ENCODE measurements at places on chromosomes 4 and X.

DNA sequence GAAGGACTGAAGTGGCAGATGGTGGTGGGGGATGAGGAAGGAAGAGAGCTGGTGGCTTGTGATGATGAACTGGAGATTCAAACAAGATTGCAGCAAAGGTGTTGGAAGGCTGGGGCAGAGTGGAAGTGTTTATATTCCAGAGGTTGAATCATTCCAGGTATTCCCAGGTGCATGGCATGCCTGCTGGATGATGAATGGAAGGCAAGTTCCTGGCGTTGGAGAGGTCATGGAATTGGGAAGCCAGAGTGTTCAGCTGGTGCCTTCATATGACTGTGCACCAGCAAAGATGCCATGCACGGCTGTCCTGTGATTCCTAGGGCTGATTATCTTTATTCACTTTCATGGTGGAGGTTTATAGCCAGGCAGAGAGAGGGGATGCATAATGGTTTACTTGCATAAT, 135.8 kb upstream of the PUDP start:
- no peak for DNase-seq

- no peak for DNase-seq
Observed at GRCh38 chrX:16828124-16828908, 41.8 kb downstream of the RBBP7 start.

DNA sequence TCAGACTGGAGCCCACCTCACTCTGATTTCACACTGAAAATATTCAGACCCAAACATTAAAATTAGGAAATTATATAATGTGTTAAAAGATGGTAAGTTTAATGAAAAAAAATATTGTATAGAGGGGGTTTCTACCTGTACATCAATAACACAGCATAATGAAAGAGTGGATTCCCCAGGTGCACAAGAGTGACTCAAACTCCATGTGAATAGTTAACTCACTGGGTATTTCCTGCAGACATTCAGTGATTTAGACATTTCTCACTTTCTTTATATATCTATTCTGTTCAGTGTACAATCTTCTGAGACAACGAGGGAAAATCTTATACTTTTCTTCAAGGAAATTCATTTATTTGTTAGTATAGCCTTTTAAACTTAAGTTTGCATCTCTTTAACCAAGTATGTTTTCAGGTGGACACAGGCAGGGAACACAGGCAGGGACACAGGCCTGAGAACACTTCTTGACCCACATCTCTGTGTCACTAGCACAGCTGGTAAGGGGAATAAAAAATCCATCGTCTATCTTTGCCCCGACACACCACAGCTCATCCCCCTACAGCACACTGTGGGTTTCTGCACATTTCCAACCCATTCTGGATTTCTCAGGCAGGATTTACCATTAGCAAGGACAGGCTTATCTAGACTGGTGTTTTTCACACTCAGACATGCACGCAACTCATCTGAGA, 525.5 kb upstream of the BOD1L1 start:
- no peak for DNase-seq

DNA sequence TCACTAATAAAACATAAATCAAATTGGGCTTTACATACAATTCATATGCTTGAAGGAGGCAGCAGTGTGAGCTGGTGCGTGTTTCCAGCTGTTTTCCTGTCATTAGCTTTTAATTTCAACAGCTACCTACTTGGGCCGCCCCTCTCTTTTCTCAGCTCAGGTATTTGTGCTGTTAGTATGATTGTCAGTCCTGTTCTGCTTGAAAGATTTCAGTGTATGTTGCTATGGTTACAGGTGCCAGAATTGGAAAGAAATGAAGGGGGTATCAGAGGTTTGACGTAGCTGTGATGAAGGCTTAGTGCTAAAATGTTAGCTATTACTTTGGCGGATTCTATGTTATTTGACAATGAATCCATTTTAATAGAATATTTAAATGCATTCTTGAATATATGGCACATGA, 440.3 kb downstream of the ZIC3 start:
- no peak for DNase-seq

- no peak for DNase-seq
Observed at GRCh38 chr4:169604903-169605331, 7.5 kb downstream of the NEK1 start.

GRCh38 chr4:160835789-160836188, 1328.0 kb downstream of the FSTL5 start:
- DNase-seq = no peak

DNA sequence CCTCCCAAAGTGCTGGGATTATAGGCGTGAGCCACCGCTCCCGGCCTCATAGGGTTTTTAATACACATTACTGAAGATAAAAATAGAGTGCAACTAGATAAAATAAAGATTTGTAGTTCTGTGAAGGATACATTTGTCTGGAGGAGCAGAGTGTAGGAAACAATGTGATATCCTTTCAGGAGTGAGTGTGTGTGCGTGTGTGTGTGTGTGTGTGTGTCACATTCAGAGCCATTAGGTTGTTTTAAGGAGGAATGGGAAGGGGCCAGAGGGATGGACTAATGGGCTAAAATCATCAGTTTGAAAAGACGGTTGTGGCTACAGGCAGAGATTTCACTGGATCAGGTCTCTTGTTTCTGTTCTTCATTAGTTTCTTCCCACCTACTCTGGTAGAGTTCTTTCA, 40.0 kb downstream of the RBPJ start:
- DNase-seq = no peak

- DNase-seq = no peak
Observed at GRCh38 chrX:97065066-97065465, 181.4 kb downstream of the RPA4 start.

DNA sequence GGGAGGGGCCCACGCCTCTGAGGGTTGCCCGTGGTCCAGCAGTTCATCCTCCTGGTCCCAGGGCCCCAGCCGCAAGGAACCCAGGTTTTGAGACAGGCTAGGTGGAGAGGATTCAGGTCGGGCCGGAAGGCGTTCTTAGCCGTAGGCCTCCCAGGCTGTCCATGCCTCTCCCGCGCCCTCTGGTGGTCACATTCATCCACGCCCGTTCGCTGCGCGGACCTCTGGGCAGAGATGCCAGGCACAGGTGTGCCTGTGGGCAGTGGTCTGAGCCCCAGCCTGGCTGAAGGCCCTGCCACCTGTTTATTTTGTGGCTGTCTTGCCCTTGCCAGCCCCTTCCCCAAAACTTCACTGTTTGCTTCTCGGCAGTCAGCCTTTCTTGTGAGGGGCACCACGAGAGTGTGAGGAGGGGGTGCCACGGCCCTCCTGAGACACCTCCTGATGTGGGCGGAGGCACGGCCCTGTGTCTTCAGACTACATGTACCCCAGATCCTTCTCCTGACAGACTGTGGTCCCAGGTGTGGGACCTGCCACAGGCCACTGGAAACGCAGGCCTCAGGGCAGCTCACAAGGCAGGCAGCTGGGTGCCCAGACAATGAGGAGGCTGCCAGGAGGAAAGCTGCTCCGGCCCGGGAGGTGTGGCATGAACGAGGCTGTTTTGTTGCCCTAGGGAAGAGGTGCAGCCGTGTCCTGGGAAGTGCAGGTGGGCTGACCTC, 5.0 kb downstream of the UVSSA start:
- DNase-seq = peak; percentile 94

DNA sequence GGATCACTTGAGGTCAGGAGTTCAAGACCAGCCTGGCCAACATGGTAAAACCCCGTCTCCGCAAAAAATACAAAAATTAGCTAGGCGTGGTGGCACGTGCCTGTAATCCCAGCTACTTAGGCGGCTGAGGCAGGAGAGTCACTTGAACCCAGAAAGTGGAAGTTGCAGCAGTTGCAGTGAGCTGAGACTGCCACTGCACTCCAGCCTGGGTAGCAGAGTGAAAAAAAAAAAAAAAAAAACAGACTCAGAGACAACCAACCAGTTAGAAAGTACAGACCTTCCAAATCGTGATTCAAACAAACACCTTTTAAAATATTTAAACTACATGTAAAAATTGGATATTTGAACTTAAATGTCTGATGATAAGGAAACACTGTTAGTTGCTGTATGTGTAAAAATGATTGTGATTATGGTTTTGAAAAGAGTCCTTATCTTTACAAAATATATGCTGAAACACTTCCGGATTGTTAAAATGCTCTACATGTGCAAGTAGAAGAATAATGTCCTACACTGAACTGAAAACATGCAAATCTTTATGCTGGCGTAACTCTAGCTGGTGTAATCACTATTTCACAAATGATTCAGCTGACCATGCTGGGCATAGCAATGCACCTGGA, 37.8 kb downstream of the SH3KBP1 start:
- no peak for DNase-seq

GRCh38 chrX:41233988-41234387, 100.0 kb upstream of the DDX3X start:
- DNase-seq = no peak

- no peak for DNase-seq
Observed at GRCh38 chr4:20383283-20383682, 131.6 kb downstream of the SLIT2 start.
